ENCODE measurements at places on chromosomes 11 and 22.

GRCh38 chr11:65251476-65251875, 10.3 kb upstream of the POLA2 start:
- no peak for DNase-seq

- DNase-seq = no peak
Measured at GRCh38 chr11:93861808-93862207, 11.4 kb upstream of the VSTM5 start.

- no peak for DNase-seq
Measured at GRCh38 chr11:9148727-9149126, 57.3 kb upstream of the SCUBE2 start.

DNA sequence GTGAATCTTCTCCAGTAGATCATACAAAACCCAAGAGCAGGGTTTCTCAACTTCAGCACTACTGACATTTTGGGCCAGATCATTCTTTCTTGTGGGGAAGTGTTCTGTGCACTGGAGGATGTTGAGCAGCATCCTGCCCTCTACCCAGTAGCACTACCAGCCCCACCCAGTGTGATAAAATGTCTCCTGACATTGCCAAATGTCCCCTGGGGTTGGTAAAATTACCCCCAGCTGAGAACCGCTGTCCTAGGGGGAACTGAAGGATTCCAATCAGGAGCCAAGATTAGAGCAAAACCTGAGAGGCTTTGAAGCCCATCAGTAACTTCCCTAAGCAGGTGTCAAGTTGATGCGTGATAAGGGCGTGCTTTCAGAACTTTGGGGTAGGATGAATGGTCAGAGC, 61.4 kb upstream of the YWHAH start:
- DNase-seq = no peak

- DNase-seq = no peak
Measured at GRCh38 chr11:80822308-80822707, 1381.5 kb upstream of the TENM4 start.

GRCh38 chr11:67300756-67301312, 2.5 kb upstream of the SSH3 start:
- no peak for DNase-seq

- DNase-seq = no peak
Measured at GRCh38 chr22:23012081-23012622, 58.2 kb upstream of the GNAZ start.

- no peak for DNase-seq
Measured at GRCh38 chr11:44319552-44320288, 9.8 kb upstream of the ALX4 start.

GRCh38 chr11:12813371-12814225, 139.4 kb downstream of the TEAD1 start:
- DNase-seq = no peak

DNA sequence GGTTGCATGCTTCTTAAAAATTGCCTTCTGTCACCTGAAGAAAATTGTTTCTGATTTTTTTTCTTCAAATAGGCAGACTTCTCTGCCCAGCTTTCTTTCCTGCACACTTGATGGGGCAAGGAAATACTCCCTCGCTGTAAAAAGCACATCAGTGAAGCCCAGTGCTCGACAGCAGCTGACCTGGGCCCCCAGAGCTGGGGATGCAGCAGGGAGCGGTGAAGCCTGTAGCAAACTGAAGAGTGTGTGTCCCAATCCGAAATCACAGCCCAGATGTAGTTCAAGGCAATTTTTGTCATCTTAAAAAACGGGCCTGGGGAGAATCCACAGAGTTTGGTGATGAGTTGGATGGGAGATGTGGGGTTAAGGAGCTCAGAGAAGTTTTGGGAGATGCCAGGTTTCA, 27.0 kb upstream of the MPPED1 start:
- no peak for DNase-seq

DNA sequence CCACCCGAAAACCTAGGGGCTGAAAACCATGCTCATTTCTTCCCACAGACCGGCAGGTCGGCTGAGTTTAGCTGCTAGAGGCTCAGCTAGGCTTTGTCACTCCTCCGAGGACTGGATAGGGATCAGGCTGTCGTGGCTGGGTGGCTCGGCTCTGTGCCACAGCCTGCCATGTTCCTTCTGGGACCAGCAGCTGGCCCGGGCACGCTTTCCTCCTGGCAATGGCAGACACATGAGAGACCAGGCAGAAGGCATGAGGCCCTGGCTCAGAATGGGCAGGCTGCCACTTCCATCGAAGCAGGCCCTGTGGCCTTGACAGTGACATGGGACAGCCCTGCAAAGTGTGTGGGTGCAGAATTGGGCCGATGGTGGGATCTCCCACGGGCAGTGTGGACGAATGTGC, 20.9 kb downstream of the PARVG start:
- DNase-seq = no peak

- DNase-seq = no peak
Measured at GRCh38 chr11:32425761-32426160, 9.6 kb downstream of the WT1 start.

DNA sequence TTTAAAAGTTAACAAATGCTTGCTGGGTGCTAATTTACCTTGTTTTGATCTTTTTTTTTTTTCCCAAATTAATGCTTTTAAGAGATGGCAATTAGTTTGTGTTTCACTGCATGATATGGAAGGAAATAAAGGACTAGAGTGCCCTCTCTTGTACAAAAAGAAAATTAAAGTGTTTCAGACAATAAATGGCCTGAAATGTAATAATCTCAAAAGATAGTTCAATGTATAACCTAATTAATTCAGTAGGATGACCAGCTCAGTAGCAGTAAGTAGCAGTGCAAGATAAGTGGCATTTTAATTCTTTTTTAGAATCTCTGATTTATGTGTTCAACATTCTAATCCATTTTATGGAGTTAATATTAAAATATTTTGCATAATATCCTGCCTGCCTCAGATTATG, 39.9 kb upstream of the MYO18B start:
- no peak for DNase-seq

GRCh38 chr11:36153551-36153950, 135.7 kb downstream of the COMMD9 start:
- DNase-seq = no peak

DNA sequence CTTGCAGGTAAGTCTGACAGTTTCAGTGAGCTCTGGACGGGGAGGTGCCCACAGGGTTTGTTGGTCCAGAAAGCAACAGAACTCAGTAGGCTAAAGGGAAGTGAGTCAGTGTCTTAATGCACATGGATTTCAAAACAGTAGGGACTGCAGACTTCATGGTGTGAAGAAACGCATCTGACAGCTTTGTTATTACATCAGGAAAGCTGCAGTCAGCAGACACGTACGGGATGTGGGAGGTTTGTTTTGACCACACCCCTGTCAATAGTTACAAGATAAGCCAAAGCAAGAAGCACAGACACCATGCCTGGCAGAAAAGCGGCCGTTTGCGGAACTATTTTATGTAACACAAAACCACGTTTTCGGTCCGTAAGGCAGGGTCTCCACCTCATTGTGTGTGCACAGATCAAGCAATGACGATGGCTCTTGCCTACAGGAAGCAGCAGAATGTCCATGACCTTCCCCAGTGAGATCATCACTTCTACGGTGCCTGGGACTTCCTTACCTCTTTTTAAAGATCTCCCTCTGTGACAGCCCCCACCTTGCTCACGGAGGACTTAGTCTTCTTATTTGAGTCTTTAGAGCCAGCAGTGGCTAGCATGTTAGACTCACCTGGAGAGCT, 58.2 kb upstream of the FTH1 start:
- DNase-seq = peak; percentile 91

DNA sequence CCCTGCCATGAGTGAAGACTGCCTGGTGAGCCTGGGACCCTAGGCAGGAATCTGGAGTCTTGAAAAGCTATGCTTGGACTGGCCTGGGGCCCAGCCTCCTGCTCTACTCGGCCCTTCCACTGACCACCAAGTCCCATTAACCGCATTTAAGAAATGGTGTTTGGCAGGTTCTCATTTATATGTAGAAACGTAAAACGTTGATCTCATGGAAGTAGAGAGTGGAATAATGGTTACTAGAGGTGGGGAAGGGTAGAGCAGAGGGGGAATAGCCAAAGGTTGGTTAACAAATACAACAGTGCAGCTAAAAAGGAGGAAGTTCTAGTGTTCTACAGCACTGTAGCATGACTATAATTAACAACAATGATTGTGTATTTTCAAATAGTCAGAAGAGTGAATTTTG, 72.9 kb upstream of the EED start:
- DNase-seq = no peak

GRCh38 chr22:36911887-36912661, 1.4 kb upstream of the CSF2RB start:
- DNase-seq = no peak

DNA sequence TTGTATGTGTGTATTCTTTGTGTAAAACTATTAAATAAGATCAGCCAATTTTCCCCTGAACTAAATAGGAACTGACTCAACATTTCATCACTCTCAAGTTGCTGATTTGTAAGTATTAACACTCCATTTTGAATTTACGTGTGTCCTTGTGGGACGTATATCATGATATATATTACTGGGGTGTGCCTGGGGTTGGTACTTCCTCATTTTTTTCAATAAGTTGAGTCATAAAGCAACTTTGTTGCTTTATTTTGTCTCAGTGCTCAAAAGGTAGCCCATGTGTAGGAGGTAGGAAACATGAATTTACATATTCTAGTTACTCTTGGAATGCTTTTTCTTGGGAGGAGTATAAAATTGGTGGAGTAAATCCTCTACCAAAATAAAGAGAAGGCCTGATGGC, 193.9 kb upstream of the RAG2 start:
- no peak for DNase-seq

- no peak for DNase-seq
Measured at GRCh38 chr11:121890946-121891515, 225.0 kb downstream of the BLID start.

GRCh38 chr22:23117891-23118646, 23.7 kb downstream of the RSPH14 start:
- no peak for DNase-seq
